NCI-H345 (cell line): ENCODE measurements at places on chromosomes 7 and 10.

- DNase-seq, result peak; percentile 77
Measured at GRCh38 chr10:986137-986825, 2.0 kb upstream of the GTPBP4 start.

DNA sequence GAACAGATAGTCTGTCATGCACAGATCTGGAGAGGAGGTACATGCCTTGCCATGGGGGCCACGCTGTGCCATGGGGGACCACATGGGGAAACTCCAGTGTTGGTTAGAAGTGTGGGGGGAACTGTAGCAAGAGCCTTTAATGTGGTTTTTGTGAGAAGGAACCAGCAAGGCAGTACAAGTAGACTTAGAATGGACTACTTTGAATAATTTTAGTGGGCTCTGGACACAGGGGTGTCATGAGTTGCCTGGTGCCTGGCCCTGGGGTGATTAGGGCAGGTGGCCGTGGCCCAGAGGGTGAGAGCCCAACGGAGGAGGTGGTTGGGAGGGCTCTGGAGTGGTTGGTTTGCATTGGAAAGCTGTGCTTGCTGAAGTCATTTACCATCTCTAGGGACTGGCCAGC is 77.2 kb downstream of the CXCL12 start:
- no peak for DNase-seq

DNA sequence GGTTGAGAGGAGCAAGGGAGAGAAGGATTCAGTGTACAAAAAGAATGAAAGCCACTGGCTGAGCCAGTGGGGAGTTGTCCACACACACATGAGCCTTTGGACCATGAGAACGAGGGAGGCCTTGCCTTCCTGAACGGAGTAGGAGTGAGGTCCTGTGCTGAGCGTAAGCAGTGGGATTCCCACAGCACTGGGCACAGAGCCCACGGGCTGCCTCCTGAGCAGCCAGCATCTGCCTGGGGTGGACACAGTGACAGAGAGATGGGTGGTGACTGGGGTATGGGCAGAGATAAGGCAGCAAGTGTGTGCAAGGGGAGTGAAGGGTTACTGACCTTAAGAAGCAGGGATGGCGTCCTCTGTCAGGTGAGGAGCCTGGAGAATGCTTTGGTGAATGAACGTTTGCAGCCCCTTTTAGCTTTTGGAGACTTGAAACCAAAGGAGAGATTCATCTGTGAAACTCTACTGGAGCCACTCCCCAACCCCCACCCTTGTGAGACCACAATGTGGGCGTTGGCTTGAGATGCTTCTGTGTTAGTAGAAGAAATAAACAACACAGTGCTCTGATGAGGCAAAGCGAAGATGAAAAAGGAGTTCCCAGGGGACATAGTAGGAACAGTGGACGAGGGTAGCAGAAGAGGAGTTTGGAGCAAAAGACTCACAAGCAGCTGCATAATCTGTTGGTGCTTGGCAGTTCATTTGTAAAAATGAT is 56.5 kb downstream of the FIGNL1 start:
- no peak for DNase-seq

DNA sequence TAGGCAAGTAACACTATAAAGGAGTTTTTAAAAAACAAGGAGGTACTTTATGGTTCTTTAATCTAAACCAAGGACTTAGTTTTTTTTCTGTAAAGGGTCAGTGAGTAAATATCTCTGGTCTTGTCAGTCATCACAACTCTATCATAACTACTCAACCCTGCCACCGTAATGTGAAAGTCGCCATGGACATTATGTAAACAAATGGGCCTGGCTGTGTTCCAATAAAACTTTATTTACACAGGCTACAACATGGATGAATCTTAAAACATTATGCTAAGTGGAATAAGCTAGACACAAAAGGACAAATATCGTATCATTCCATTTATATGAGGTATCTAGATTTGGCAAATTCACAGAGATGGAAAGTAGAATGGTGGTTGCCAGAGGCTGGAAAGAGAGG is 60.8 kb upstream of the SP4 start:
- DNase-seq, result peak; percentile 79

GRCh38 chr10:42953684-42954674 is 122.9 kb upstream of the RET start:
- no peak for DNase-seq

DNA sequence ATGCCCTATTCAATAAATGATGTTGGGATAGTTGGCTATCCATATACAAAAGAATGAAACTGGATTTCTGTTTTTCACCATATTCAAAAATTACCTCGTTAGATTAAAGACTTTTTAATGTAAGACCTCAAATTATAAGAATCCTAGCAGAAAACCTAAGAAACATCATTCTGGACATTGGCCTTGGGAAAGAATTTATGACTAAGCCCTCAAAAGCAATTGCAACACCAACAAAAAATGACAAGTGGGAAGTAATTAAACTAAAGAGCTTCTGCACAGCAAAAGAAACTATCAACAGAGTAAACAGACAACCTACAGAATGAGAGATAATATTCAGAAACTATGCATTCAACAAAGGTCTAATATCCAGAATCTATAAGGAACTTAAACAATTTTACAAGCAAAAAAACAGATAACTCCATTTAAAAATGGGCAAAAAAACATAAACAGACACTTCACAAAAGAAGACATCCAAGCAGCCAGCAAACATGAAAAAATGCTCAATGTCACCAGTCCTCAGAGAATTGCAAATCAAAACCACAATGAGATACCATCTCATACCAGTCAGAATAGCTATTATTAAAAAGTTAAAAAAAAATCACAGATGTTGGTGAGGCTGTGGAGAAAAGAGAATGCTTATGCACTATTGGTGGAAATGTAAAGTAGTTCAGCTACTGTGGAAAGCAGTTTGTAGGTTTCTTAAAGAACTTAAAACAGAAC is 309.8 kb downstream of the AHR start:
- no peak for DNase-seq

DNA sequence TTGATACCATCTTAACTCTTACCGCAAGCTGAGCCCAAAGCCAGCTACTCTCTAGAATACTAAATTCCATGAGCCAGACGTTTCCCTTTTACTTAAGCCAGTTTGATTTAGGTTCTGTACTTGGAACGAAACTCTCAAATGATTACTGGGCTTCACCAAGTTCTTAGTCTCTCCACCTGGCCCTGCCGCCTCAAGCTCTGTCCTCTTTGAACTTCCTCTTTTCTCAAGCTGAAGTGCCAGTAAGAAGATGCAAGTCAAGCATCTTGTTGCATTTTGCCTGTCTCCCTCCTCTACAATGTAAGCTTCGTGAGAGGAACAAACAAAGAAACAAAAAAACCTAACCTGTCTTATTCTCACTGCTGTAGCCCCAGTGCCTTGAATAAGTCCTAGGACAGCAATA is 358.2 kb upstream of the NPVF start:
- no peak for DNase-seq

DNA sequence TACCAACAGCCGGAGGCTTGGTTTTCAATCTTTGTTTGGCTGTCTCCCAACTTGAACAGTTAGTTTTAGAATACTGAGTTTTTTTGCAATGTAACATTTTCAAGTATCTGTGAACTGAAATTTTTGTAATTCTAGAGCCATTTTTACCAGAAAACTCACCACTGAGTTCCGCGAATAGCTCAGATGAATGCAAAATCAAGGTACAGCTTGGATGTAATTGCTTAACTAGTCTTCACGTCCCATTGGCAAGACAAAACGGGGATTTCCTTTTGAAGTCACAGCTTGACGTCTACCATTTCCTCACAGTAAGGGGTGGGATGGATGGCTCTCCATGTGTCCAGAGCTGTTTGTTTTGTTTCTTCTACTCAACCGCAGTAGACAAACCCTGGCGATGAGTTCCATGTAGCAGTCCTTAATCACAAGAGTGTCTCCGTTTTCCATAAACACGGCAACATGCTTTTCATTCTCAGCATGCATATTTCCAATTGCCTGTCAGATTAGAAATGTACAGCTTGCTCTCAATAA is 55.8 kb upstream of the FGFR2 start:
- peak; percentile 89 for DNase-seq

- DNase-seq, result no peak
Measured at GRCh38 chr10:36349445-36350078, 707.5 kb upstream of the FZD8 start.

- no peak for DNase-seq
Measured at GRCh38 chr7:14858410-14858809, 44.1 kb downstream of the DGKB start.

DNA sequence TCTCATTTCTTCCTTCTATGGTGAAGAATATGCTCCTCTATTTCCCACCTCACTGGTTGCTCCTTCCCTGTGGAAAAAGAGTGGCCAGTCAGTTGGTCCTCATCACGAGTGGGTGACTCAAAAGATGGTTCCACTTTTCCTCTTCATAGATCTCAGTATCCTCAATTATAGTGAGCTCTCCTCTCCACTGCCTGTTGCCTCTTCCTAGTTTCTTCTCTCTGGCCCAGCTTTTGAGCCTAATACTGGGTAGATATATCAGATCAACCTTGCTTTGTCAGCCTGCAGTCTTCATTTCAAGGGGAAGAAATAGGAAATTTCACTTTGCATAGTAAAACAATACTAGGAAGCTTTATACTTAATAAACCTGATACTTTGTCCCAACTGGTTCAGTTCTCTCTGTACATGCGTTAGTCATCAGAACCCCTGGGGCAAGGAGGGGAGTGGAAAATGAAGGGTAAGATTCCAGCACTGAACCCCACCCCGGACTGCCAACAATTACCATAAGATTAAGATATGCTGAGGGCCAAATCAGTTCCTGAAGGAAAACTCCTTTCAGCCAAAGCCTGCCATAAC is 15.5 kb upstream of the WNT16 start:
- no peak for DNase-seq

GRCh38 chr7:155728116-155728515 is 83.7 kb downstream of the RBM33 start:
- DNase-seq, result no peak

DNA sequence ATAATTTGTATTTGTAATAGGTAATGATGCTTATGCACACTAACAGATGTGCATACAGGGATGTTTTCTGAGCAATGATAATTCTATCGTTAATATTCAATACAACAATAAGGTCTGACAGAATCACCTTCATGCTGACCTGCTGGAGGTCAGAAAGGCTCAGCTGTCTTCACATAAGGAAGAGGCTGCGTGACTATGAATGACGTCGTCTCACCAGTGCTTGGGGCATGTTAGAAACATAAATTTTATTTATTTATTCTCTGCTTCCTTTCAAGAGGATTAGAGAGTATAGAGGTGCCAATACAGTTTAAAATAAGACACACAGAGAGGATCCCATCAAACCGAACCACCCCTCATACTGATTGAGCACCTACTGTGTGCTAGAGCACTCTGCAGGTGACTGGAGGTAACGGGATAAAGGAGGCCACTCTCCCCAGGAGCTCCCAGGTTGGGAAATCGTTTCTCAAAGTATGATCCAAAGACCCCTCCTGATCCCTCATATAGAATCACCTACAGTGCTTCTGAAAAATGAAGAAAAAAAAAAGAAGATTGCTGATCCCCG is 265.6 kb upstream of the NPVF start:
- no peak for DNase-seq

GRCh38 chr7:42687211-42688055 is 224.4 kb downstream of the C7orf25 start:
- no peak for DNase-seq

GRCh38 chr10:3857318-3857717 is 72.3 kb upstream of the KLF6 start:
- DNase-seq, result no peak

DNA sequence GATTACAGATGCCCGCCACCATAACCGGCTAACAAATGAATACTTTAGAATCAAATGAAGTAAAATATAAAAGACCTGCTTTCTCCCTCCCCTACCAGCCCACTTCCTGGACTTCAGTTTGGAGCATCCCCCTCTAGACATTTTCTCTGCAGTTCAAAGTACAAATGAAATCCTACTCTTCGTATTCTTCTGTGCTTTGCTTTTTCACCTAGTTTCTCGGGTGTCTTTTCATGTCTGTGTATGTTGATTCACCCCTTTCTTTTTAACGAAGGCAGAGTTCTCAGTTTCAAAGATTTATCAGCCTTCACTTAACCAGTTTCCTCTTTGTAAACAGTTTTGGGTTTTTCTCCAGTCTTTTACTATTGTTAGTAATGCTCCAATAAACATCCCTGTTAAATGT is 145.9 kb upstream of the STK17A start:
- DNase-seq, result no peak

DNA sequence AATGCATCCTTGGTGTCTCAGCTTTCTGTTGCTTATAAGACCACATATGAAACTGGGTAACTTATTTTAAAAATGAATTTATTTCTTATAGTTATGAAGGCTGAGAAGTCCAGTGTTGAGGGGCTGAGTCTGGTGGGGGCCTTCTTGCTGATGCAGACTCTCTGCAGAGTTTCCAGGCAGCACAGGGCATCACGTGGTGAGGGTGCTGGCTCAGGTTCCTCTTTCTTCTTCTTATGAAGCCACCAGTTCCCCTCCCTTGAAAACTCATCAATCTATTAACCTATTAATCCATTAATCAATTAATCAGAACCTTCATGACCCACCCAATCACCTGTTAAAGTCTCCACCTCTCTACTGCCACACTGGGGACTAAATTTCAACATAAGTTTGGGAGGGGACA is 595.6 kb upstream of the NRP1 start:
- no peak for DNase-seq

- no peak for DNase-seq
Measured at GRCh38 chr7:137203351-137203750, 140.2 kb downstream of the PTN start.

DNA sequence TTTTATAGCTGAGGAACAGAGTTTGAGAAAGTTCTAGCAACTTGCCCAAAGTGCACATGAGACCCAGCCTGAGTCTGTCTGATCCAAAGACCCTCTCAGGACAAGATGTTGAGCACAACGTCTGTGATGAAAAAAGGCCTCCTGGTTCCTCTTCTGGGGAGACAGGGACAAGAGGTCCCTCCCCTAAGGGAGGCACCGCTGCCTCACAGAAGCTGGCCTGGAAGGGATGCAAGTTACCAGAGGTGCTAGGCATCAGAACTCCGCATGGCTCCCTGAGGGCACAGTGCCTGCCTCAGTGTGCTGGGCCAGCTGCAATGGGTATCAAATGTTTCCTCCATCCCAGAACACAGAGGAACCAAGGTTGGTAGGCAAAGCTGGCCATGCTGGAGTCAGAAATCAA is 302.4 kb downstream of the GRID1 start:
- no peak for DNase-seq

GRCh38 chr10:126892226-126893175 is 12.7 kb upstream of the DOCK1 start:
- no peak for DNase-seq

- DNase-seq, result no peak
Measured at GRCh38 chr7:127557803-127558202, 27.6 kb downstream of the GCC1 start.
